ENCODE measurements at places on chromosomes 11 and 22.

GRCh38 chr11:70247042-70247709 is 23.3 kb upstream of the PPFIA1 start:
- DNase-seq: no peak

DNA sequence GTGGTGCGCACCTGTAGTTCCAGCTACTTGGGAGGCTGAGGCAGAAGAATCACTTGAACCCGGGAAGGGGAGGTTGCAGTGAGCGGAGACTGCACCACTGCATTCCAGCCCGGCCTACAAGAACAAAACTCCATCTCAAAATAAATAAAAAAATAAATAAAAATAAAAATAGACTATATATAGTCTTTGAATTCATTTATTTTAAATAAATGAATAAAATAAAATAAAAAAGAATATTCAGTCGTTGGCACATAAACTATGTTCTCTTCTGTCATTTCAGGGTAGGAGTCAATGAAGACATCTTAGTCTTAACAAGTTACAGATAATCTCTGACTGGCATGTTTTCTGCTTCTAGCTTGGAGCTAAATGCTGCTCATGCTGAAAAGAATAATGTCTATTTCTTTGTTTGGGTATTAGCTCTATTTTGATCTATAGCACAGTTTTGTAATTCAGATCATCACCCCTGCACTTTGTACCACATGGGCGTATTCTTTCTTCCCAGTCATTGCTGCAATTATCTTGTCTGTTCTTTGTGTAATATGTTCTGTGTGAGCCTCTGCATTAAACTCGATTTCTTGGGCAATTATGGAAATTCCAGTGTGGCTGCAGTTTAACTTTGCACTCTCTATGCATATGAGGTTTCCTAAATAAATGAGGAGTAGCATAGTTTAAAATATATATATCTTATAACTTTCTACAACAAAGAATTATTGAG is 1.4 kb upstream of the MS4A14 start:
- DNase-seq: no peak

DNA sequence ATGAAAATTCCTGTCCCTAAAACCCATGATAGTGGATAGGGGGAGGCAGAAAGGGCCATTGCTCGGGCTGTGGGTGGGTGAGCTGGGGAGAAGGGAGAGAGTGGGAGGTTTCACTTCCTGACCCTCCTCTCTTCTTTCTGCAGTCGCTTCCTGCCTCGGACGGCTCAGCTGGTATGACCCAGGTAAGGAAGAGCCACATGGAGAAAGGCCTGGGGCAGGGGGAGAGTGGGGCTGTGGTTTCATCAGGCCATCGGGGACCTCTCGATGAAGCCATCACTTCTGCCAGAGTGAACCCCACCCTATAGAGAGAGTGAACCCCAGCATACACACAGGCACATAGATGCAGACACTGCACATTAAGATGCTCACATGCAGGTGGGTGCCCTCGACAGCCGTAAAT is 12.6 kb downstream of the CD5 start:
- DNase-seq: no peak

GRCh38 chr22:25548866-25549464 is 15.5 kb upstream of the GRK3 start:
- no peak for DNase-seq

- no peak for DNase-seq
Observed at GRCh38 chr22:21938906-21939305, 13.7 kb downstream of the PPM1F start.

DNA sequence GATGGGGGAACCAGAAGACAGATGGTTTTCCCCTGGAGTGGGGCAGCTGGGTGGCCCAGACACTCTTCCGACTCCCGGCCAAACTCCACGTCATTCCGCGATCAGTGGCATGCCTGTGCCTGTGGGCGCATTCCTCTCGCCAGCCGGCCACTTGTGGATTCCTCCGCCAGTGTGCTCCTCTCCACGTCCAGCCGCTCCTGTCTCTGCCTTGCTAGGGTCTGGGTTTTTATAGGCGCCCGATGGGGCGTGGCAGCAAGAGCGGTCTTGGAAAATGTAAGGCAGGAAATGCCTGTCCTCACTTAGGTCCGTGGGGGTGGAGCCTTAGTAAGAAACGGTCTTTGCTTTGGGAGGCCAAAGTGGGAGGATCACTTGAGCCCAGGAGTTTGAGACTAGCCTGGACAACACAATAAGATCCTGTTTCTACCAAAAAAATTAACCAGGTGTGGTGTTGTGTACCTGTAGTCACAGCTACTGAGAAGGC is 81.6 kb upstream of the SEPTIN5 start:
- DNase-seq: no peak

GRCh38 chr11:82458761-82459160 is 274.9 kb downstream of the FAM181B start:
- DNase-seq: no peak
